ENCODE measurements at places on chromosomes 11 and 22.
A peak's percentile ranks its signal among the peaks of the same experiment; 100 is the strongest.

- DNase-seq, result peak; percentile 64
These were observed 5.9 kb downstream of the CENPM start for GRCh38 chr22:41940832-41941765.

GRCh38 chr11:26753723-26754504 lies 32.1 kb upstream of the SLC5A12 start:
- DNase-seq, result peak; percentile 59

- no peak for DNase-seq
These were observed 69.4 kb downstream of the DDX10 start for GRCh38 chr11:108734283-108734682.

- DNase-seq, result no peak
These were observed 5.1 kb downstream of the SHISAL1 start for GRCh38 chr22:44307509-44308169.

DNA sequence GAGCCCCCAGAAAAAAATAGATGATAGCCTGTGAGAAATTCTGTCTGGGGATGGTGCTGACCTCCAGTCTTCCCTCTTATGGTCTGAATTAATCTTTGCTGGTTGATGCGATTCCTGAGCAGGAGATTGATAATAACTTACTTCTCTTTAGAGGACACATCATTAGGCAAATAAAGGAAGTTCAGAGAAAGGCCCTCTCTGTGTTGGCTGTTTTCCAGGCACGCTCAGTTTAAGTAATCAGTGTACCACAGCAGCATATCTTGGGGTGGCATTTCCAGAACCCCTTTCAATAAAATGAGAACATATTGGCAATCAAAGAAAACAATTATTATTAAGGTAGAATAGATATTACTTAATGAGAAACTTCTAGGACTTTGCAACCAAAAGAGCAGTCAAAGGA lies 1129.3 kb upstream of the RAG2 start:
- no peak for DNase-seq

GRCh38 chr11:64406221-64406946 lies 47.4 kb downstream of the RPS6KA4 start:
- no peak for DNase-seq

GRCh38 chr22:39546889-39547586 lies 14.5 kb upstream of the RPS19BP1 start:
- DNase-seq, result no peak

GRCh38 chr11:71153005-71153390 lies 99.4 kb downstream of the SHANK2 start:
- no peak for DNase-seq

DNA sequence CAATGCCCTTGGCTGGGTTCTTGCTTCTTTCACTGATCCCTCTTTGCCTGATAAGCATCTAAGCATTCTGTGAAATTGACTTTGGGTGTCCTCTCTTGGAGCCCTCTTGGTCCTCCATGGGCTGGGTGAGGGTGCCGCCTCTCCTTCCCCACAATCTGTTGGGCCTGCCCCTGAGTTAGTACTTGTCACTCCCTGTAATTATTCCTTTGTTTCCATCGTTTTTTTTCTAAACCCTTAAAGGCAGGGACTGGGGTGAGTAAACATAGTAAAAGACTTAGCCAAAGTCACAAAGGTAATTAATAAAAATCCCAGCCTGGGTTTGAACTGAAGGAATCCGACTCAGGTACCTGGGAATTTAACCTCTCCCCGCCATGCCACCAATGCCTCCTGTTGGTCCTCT lies 188.1 kb downstream of the MYO18B start:
- DNase-seq, result no peak

DNA sequence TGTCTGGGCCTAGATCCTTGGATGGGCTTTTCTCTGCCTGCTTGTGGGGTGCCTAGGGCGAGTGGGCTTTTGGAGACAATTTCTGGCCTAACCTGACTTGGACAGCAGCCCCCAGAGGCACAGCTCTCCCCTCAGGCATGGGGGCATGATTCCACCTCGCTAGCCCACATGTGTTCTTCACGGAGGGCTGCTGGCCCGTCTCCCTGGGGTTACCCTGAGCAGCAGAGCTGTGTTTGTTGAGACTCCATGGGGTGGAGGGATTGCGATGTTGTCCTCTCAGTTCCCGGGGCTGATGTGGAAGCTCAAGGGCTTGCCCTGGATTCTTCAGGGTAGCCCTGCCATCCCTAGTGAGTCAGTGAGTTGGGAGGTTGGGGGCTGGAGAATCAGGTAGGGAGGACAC lies 2.4 kb upstream of the LRRC75B start:
- no peak for DNase-seq
